Dorsolateral prefrontal cortex (tissue), 122 donors: ENCODE measurements at places on chromosomes 1 and 21. TPM values are rescaled to one million over a fixed set of nuclear protein-coding genes. Genes with fewer than 3 reads are reported as not detected.

PLA2G2C gene
- not detected for total RNA-seq

NUP133 gene
- total RNA-seq = 59.8 TPM

FCRL4 gene
- total RNA-seq = not detected

IER5 gene
- total RNA-seq = 13.9 TPM

LCE1F gene
- total RNA-seq = not detected

FLG gene
- total RNA-seq = not detected

ISG15 gene
- 16.7 TPM for total RNA-seq

SLC44A3 gene
- 13.7 TPM for total RNA-seq
